Gastrocnemius medialis (tissue), 4 donors: ENCODE measurements at places on chromosomes 4 and X. TPM values are rescaled to one million over a fixed set of nuclear protein-coding genes. Genes with fewer than 3 reads are reported as not detected.

GRCh38 chr4:181507180-181507835 lies 735.9 kb upstream of the TENM3 start:
- DNase-seq = no peak

LAMP2 gene
- total RNA-seq = 112 TPM

- no peak for DNase-seq
Measured at GRCh38 chr4:182749667-182750167, 167.5 kb downstream of the DCTD start.

DNA sequence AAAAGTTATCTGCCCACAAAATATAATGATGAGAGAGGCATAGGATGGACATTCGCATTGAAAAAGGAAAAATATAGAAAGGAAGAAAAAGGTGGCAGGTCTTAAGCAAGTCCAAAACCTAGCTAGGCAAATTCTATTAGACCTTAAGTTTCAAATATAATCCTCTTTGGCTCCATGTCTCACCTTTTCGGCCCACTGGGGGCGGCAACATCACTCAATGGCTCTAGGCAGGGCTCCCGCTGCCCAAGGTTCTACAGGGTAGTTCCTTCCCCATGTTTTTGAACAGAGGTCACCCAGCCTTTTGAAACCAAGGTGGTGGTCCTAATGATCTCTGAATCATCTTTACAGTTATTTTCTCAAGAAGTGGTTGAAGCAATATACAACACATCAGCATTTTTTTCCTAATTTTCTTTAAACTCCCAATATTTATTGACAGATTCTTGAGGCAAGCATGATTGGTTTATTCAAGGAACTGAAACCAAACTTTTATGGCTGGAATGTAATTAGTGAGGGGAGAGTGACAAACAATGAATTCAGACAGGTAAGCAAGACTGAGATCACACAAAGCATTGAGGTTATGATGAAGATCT lies 309.4 kb downstream of the ANTXR2 start:
- no peak for DNase-seq
